CD4-positive, alpha-beta T cell (primary cell): ENCODE measurements at places on chromosomes 12 and 14. TPM values are rescaled to one million over a fixed set of nuclear protein-coding genes. Genes with fewer than 3 reads are reported as not detected.
A peak's percentile ranks its signal among the peaks of the same experiment; 100 is the strongest.

GRCh38 chr14:24741871-24742270 lies 107.9 kb upstream of the GZMB start:
- H3K27ac ChIP-seq, result no peak overlapping the region
- H3K36me3 ChIP-seq, result no peaks in the 10 kb centered on the region
- peaks cover 4% of the 10 kb centered on the region for H3K27me3 ChIP-seq
- no peak for DNase-seq
- no peaks in the 10 kb centered on the region for H3K4me1 ChIP-seq

The DIO3 gene
- total RNA-seq, result not detected

- no peak for DNase-seq
- H3K4me3 ChIP-seq, result no peak overlapping the region
- H3K27me3 ChIP-seq, result no peaks in the 10 kb centered on the region
These were observed 960.0 kb downstream of the DIO2 start for GRCh38 chr14:79251278-79251677.

DNA sequence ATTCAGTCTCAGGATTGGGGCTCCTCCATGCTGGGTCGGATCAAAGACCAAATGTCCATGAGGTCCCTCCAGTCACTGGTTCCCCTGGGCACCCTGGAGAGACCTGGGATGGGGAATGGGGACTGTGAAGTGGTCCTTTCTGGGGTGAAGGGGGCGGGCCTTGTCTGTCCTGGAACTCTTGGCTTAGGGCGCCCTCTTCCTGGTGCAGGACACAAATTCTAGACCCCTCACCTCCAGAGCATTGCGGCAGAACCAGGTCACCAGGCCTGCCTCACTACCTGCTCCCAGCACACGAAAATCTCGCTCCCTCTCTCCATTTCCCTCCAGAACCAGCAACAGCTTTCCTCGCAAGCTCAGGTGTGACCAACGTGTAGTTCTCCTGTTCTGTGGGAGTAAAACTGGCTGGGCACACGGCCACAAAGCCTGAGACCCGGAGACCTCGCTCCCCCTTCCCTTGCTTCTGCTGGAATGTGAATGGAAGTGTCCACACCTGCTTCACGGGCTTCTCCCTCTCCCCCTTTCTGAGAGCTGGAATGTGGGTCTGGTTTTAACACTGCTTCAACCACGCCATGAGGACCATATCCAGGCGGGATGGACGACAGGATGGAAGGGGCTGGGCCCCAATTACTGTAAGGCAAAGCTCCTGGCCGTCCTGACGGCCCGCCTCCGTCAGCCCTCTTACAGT lies 112.7 kb downstream of the SCARB1 start:
- H3K36me3 ChIP-seq, result no peaks in the 10 kb centered on the region
- H3K27me3 ChIP-seq, result peaks cover 5% of the 10 kb centered on the region
- H3K4me1 ChIP-seq, result peaks cover 18% of the 10 kb centered on the region

- no peak overlapping the region for H3K4me3 ChIP-seq
- peaks cover 19% of the 10 kb centered on the region for H3K36me3 ChIP-seq
- no peak overlapping the region for H3K27ac ChIP-seq
- no peaks in the 10 kb centered on the region for H3K27me3 ChIP-seq
- no peaks in the 10 kb centered on the region for H3K4me1 ChIP-seq
- DNase-seq, result no peak
These were observed 43.9 kb downstream of the TMTC3 start for GRCh38 chr12:88185988-88186387.

DNA sequence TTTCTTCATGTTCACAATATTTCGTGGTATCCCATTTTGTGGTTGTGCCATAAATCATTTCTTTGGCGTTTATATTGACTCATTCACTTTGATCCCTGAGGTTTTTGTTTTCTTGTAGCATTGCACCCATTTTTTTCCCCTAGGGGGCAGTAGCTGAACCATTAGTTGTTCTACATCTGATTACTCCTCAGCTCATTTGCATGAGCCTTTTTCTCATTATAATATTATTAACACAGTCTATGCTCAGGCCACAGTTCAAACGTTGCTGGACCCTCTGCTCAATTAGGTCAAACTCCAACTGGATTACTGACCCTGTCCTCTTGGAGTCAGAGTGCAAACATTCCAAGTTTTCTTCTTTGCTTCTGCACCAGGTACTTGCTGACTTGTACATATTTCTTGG lies 475.4 kb upstream of the SEL1L start:
- no peak overlapping the region for H3K27ac ChIP-seq
- H3K4me1 ChIP-seq, result no peaks in the 10 kb centered on the region

The CCDC177 gene
- not detected for total RNA-seq

GRCh38 chr12:473863-474577 lies 14.3 kb downstream of the B4GALNT3 start:
- peaks cover 5% of the 10 kb centered on the region for H3K27me3 ChIP-seq
- no peak overlapping the region for H3K27ac ChIP-seq
- DNase-seq, result no peak

The ABCC9 gene
- not detected for total RNA-seq

DNA sequence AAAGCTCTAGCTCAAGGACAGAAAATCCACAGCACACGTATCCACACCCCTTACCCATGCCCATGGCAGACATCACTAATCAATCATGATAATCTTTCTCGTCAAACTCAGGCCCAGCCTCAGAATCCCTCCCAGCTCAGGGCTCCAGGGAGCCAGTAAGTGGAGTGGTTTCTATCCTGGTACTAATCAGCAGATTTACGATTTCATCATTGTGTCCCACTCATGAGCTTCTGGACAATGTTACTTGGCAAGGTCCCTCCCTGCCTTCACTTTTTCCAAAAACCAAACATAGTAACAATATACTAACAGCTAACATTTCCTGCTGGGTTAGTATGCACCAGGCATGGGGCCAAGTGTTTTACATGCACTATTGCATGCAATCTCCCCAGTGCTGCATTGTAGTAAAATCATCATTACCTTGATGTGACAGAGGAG lies 45.8 kb upstream of the NCOR2 start:
- H3K27ac ChIP-seq, result no peak overlapping the region
- DNase-seq, result no peak

- no peak overlapping the region for H3K27ac ChIP-seq
- peaks cover 29% of the 10 kb centered on the region for H3K4me1 ChIP-seq
- H3K27me3 ChIP-seq, result no peaks in the 10 kb centered on the region
- H3K4me3 ChIP-seq, result no peak overlapping the region
- H3K36me3 ChIP-seq, result peaks cover 3% of the 10 kb centered on the region
These were observed 3.1 kb upstream of the ACTR6 start for GRCh38 chr12:100197486-100197885.

The SERPINA10 gene
- total RNA-seq, result not detected

GRCh38 chr12:49950273-49951251 lies at the start of gene AQP2:
AQP2 (plus strand) TSS chr12:49950737; CDS start chr12:49950831, 94 bp downstream.
- no peaks in the 10 kb centered on the region for H3K36me3 ChIP-seq
- H3K27me3 ChIP-seq, result peaks cover 12% of the 10 kb centered on the region
- no peak within 1 kb of the TSS for H3K4me3 ChIP-seq
- peaks cover 3% of the 10 kb centered on the region for H3K4me1 ChIP-seq

- peaks cover 97% of the 10 kb centered on the region for H3K36me3 ChIP-seq
- DNase-seq, result no peak
- H3K27me3 ChIP-seq, result no peaks in the 10 kb centered on the region
- peaks cover 89% of the 10 kb centered on the region for H3K4me1 ChIP-seq
- peak overlapping the region; percentile 85 for H3K27ac ChIP-seq
These were observed 68.9 kb downstream of the DAD1 start for GRCh38 chr14:22519877-22520685.

The GSC gene
- total RNA-seq, result not detected

DNA sequence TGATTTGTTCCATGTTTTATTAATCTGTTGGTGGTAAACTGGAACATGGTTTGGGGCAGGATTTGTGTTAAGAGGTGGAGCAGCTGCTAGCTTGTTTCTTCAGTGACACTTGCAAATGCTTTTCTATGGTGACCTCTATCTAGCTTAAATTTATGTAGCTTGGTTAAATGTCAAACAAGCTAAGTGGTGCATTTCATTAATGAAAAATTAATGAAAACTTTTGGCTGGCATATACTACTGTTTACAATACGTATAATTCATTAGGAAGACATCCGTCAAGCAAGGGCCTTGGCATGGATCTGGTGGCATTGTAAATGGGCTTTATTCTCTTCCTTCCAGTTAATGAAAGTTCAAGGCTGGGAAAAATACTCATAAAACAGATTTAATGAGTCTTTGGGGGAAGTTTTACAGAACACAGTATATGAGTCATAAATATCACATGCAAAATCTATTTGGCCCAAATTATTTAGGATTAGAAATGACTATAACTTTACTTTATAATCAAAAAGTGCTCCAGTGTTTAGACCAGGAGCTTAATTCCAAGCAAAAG lies 807.7 kb upstream of the SEL1L start:
- H3K27ac ChIP-seq, result no peak overlapping the region
- no peaks in the 10 kb centered on the region for H3K36me3 ChIP-seq
- H3K27me3 ChIP-seq, result no peaks in the 10 kb centered on the region
- DNase-seq, result no peak

DNA sequence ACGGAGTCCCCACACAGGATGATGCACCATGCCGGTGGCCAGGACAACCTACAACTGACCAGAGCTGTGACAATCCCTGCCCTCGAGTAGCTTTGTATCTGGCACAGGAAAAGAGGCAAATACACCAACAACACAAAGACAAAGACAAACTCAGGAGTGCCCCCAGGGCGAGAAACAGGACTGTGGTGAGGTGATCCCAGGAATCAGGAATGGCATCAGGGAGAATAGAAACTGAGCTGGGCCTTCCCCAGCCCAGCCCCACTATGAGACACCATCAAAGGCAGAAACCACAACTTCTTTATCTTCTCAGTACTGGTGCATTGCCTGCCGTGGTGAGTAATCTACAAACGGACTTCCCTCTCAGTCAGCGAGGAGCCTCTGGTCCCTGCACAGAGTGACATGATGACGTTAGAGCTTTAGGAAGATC lies 157.7 kb downstream of the TTC7B start:
- no peaks in the 10 kb centered on the region for H3K4me1 ChIP-seq
- no peaks in the 10 kb centered on the region for H3K36me3 ChIP-seq
- no peak overlapping the region for H3K4me3 ChIP-seq
- H3K27ac ChIP-seq, result no peak overlapping the region

DNA sequence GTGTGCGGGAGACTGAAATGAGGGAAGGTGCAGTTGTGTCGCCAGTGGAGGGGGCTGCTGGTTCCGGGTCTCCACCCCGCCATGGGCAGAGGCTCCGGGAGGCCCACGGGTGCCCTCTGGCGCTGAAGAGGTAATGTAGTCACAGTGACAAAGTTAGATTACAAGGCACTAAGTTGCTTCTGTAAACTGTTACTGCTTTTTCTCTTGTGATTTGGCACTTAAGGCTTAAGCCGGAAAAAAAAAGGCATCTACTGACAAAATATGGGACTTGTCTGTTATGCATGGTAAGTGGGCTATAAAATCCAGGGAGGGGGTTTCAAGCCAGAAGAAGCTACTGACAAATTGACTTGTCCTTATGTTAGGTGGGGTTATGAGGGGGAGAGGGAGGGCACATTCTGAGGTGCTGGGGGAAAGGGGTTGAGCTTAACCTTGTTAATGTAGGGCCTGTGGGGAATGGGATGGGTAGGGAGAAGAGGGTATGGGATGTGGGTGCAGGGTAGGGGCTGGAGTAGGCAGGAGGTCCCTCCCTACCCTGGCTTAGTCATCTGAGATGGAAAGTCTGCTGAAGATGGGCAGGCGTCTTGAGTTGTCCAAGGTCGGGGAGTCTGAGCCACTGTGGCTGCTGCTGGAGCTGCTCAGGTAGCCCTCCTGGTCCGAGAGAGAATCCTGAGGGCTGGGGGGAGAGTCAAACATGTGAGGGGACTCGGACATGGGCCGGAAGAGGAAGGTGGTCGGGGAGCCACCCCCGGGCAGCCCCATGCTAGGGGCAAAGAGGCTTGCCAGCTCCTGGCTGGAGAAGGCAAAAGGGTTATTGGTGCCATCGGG lies 3.7 kb downstream of the ZFP36L1 start:
- H3K4me1 ChIP-seq, result peaks cover 58% of the 10 kb centered on the region
- peak overlapping the region; percentile 100 for H3K27ac ChIP-seq
- peaks cover 42% of the 10 kb centered on the region for H3K36me3 ChIP-seq
- peak overlapping the region; percentile 98 for H3K4me3 ChIP-seq

DNA sequence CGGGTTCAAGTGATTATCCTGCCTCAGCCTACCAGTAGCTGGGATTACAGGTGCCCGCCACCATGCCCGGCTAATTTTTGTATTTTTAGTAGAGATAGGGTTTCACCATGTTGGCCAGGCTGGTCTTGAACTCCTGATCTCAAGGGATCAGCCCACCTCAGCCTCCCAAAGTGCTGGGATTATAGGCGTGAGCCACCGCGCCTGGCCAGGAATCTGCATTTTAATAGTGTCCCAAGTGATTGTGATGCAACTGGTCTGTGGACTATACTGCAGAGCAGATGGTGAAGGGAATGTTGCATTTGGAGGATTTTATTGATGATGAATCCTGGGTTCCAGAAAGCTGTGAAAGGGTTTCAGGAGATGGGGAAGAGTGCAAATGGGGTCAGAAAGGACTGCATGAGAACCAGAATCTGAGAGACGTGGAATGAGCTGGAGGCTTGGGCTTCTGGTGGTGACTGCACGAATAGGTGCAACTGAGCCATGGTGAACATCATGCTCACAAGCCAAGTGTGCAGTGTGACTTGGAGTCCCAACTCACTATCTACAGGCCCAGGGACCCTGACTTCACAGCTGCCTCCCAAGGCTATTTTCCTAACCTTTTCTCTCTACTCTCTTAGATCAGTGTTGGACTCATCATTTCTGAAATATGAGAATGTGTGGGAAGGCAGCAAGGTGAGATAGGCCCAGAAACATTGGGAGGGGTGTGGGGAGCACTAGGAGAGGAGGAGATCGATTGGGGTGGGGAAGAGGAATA lies 4.5 kb downstream of the RPS26 start:
- H3K27ac ChIP-seq, result peak overlapping the region; percentile 25
- H3K4me1 ChIP-seq, result peaks cover 27% of the 10 kb centered on the region
- H3K27me3 ChIP-seq, result no peaks in the 10 kb centered on the region
- H3K4me3 ChIP-seq, result no peak overlapping the region

DNA sequence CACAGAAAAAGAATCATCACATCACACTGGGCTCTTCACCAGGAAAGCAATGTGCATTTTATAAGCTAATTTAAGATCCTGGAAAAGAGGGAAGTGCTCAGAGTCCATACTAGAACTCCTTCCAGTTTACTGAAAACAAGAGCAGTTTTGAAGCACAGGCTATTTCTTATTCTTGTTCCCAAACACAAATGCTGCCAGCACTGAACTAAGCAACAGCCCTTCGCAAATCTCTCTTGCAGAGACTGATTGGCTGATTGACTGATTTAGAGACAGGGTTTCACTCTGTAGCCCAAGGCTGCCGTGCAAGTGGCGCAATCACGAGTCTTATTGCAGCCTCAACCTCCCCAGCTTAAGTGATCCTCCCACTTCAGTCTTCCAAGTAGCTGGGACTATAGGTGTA lies 44.8 kb downstream of the BCL2L14 start:
- no peak for DNase-seq
- no peak overlapping the region for H3K4me3 ChIP-seq
- H3K27ac ChIP-seq, result no peak overlapping the region
- H3K36me3 ChIP-seq, result no peaks in the 10 kb centered on the region
- no peaks in the 10 kb centered on the region for H3K4me1 ChIP-seq

GRCh38 chr12:94078138-94078723 lies 70.1 kb upstream of the PLXNC1 start:
- no peaks in the 10 kb centered on the region for H3K36me3 ChIP-seq
- H3K4me3 ChIP-seq, result no peak overlapping the region

The GPR162 gene
- not detected for total RNA-seq
